Metanephros (tissue), 2 donors: ENCODE measurements at places on chromosomes 1 and 21. TPM values are rescaled to one million over a fixed set of nuclear protein-coding genes. Genes with fewer than 3 reads are reported as not detected.

The TMCC2 gene
- total RNA-seq: 27.7 TPM

The PRAMEF1 gene
- not detected for total RNA-seq

The PPIAL4G gene
- total RNA-seq: 0.12 TPM

The ANGPTL7 gene
- 0.35 TPM for total RNA-seq

The RIPPLY3 gene
- 0.99 TPM for total RNA-seq

The LCE2A gene
- not detected for total RNA-seq

The CYB561D1 gene
- 6.3 TPM for total RNA-seq

The KIF21B gene
- 3.2 TPM for total RNA-seq

The CTTNBP2NL gene
- total RNA-seq: 17.0 TPM

The SYT14 gene
- 0.29 TPM for total RNA-seq

The KRTAP12-2 gene
- not detected for total RNA-seq

The C1orf141 gene
- total RNA-seq: not detected

The CCDC27 gene
- total RNA-seq: not detected

The CCDC185 gene
- total RNA-seq: not detected

The RGS1 gene
- 12.6 TPM for total RNA-seq

The THEMIS2 gene
- 15.7 TPM for total RNA-seq

The PLPPR4 gene
- total RNA-seq: 2.2 TPM

The SLAMF1 gene
- 0.64 TPM for total RNA-seq

The ROR1 gene
- total RNA-seq: 33.9 TPM

The RGS5 gene
- 16.3 TPM for total RNA-seq

The DNASE2B gene
- total RNA-seq: not detected

The MATN1 gene
- total RNA-seq: 0.47 TPM

The OLFML2B gene
- 11.5 TPM for total RNA-seq

The NOS1AP gene
- total RNA-seq: 5.3 TPM

The DEPDC1 gene
- 6.7 TPM for total RNA-seq

The DMBX1 gene
- total RNA-seq: not detected

The PPFIA4 gene
- 14.0 TPM for total RNA-seq

The COL6A1 gene
- 572 TPM for total RNA-seq

The NID1 gene
- 156 TPM for total RNA-seq

The KRTAP19-1 gene
- not detected for total RNA-seq

The SPRR5 gene
- not detected for total RNA-seq

The RIMKLA gene
- 0.35 TPM for total RNA-seq

The BATF3 gene
- 1.9 TPM for total RNA-seq

The PADI6 gene
- not detected for total RNA-seq

The RXRG gene
- 9.2 TPM for total RNA-seq

The SLC44A5 gene
- total RNA-seq: 8.4 TPM

The USH2A gene
- total RNA-seq: 0.53 TPM

The SLC45A1 gene
- total RNA-seq: 2.0 TPM

The FTCD gene
- 23.6 TPM for total RNA-seq

The PRAMEF13 gene
- not detected for total RNA-seq

The FNBP1L gene
- total RNA-seq: 61.4 TPM

The SPATA17 gene
- total RNA-seq: 10.7 TPM

The PLA2G2F gene
- total RNA-seq: 0.18 TPM

The CCT8 gene
- total RNA-seq: 104 TPM

The ARHGEF16 gene
- total RNA-seq: 15.5 TPM

The TSPEAR gene
- total RNA-seq: 0.53 TPM

The ZBTB18 gene
- 30.4 TPM for total RNA-seq

The PLA2G2D gene
- total RNA-seq: not detected
